ENCODE measurements at places on chromosomes 2 and 18. TPM values are rescaled to one million over a fixed set of nuclear protein-coding genes. Genes with fewer than 3 reads are reported as not detected.
A peak's percentile ranks its signal among the peaks of the same experiment; 100 is the strongest.

Gene CDK5R2
- not detected for total RNA-seq

Gene DCC
- 0.83 TPM for total RNA-seq

Gene MARCO
- total RNA-seq = 19.8 TPM

Gene PRSS56
- total RNA-seq = not detected

Gene GKN2
- total RNA-seq = not detected

Gene MBP
- 29.6 TPM for total RNA-seq

Gene SPDYA
- 0.33 TPM for total RNA-seq

Gene LRP2
- not detected for total RNA-seq

Gene MSTN
- total RNA-seq = 0.42 TPM

DNA sequence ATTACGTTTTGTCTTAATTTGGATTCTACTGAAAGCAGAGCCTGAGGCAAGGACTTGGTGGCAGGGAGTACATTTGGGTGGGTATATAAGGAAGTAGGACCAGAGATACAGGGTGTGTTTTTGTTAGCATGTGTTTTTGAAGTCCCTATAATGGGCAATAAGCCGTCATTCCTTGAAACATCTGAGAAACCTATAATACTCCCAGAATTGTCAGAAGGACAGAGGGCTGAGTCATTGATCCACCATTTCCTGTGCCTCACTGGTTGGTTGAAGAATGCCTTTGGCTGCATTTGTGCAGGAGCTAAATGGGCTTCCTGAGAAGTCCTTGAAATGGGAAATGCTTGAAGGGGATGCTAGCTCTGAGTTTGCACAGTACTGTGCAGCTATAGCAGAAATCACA, 281.8 kb upstream of the ZEB2 start:
- H3K4me3 ChIP-seq = no peak overlapping the region
- no peak for DNase-seq
- H3K4me1 ChIP-seq = no peaks in the 10 kb centered on the region
- H3K36me3 ChIP-seq = no peaks in the 10 kb centered on the region

DNA sequence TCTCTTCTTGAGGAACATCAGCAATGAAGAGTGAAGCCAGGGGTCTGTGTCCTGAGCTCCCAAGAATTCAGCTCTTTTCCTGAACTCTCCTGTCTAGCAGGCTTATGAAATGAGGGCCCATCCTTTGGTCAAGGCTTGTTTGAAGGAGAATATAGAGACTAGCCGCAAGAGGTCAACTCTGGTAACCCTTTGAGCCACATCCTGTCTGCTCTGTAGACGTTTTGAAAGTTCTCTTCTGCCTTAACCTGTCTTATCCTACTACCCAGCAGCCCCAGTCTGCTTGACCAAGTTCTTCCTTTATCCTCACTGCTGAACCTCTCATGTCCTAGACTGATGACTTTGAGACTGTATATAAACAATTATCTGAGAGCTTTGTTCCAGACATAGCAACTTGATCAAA, 5.4 kb downstream of the SEMA4F start:
- no peak overlapping the region for H3K27ac ChIP-seq
- no peak for DNase-seq
- H3K4me3 ChIP-seq = no peak overlapping the region
- H3K27me3 ChIP-seq = no peaks in the 10 kb centered on the region
- H3K4me1 ChIP-seq = no peaks in the 10 kb centered on the region

GRCh38 chr2:161713706-161714105, 89.5 kb downstream of the SLC4A10 start:
- no peak for DNase-seq
- no peaks in the 10 kb centered on the region for H3K27me3 ChIP-seq
- H3K27ac ChIP-seq = no peak overlapping the region
- no peaks in the 10 kb centered on the region for H3K4me1 ChIP-seq
- no peak overlapping the region for H3K4me3 ChIP-seq
- no peaks in the 10 kb centered on the region for H3K36me3 ChIP-seq

DNA sequence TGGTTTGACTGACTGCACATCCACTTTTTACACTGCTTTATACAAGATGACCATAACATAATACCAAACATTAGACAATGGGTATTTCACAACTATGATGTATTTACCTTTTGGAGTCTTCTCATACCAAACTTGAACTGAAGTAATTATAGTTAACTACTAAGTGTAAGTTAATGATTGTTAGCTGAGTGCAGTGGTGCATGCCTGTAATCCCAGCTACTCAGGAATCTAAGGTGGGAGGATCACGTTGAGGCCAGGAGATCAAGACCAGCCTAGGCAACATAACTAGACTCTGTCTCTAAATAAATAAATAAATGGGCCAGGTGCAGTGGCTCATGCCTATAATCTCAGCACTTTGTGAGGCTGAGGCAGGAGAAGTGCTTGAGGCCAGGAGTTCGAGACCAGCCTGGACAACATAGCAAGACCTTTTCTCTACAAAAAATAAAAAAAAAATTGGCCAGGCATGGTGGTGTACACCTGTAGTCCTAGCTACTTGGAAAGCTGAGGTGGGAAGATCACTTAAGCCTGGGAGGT, 44.9 kb upstream of the ORC2 start:
- no peak overlapping the region for H3K27ac ChIP-seq
- H3K36me3 ChIP-seq = peaks cover 19% of the 10 kb centered on the region
- H3K4me3 ChIP-seq = no peak overlapping the region
- H3K4me1 ChIP-seq = no peaks in the 10 kb centered on the region

- no peak overlapping the region for H3K4me3 ChIP-seq
- H3K36me3 ChIP-seq = no peaks in the 10 kb centered on the region
- no peaks in the 10 kb centered on the region for H3K27me3 ChIP-seq
- no peak for DNase-seq
- peaks cover 8% of the 10 kb centered on the region for H3K4me1 ChIP-seq
Observed at GRCh38 chr2:54015798-54016699, 45.3 kb upstream of the PSME4 start.

GRCh38 chr2:229431327-229431954, 160.4 kb upstream of the PID1 start:
- no peak for DNase-seq
- H3K27ac ChIP-seq = no peak overlapping the region
- no peaks in the 10 kb centered on the region for H3K27me3 ChIP-seq

- no peaks in the 10 kb centered on the region for H3K27me3 ChIP-seq
- no peak overlapping the region for H3K27ac ChIP-seq
- H3K36me3 ChIP-seq = no peaks in the 10 kb centered on the region
- DNase-seq = no peak
Observed at GRCh38 chr2:113878743-113879142, 11.1 kb upstream of the ACTR3 start.

DNA sequence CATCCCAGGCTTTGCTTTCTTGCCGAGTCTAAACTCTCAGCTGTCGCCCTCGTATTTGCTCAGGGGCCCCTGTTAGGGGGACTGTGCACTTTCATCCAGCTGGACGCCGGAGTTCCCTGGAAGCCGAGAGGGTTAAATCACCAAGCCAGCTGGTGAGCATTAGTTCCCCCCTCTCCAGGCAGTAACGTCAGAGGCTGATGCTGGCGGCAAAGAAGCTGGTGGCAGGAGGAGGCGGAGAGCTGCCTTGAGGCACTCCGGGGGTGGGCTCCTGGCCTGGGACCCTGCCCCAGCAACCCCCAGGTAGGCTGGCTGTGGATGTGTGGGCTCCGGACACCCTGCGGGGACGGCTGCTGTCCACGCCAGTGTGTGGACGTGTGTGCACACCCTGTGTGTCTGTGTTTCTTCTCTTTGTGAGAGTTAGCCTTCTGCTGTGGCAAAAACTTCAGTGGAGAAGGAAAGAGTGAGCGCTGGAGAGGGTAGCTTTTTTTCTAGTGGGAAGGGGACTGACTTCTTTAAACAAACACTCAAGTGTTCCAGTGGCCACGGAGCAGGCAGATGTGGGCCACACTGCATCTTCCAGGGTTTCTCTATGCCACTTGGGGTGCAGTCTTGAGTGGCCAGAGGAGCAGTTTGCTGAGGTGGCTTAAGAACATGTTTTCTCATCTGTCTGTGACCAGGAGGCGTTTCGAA, 84.7 kb downstream of the GLI2 start:
- no peaks in the 10 kb centered on the region for H3K36me3 ChIP-seq
- peak overlapping the region; percentile 5 for H3K4me3 ChIP-seq
- peaks cover 37% of the 10 kb centered on the region for H3K4me1 ChIP-seq
- H3K27ac ChIP-seq = peak overlapping the region; percentile 27

GRCh38 chr2:38771632-38772031, 6.4 kb upstream of the GEMIN6 start:
- no peak for DNase-seq
- H3K4me1 ChIP-seq = no peaks in the 10 kb centered on the region

GRCh38 chr2:127586136-127586535, 50.7 kb downstream of the MYO7B start:
- no peaks in the 10 kb centered on the region for H3K27me3 ChIP-seq
- no peak overlapping the region for H3K27ac ChIP-seq
- no peaks in the 10 kb centered on the region for H3K36me3 ChIP-seq
- no peak overlapping the region for H3K4me3 ChIP-seq

- no peak overlapping the region for H3K27ac ChIP-seq
- no peak overlapping the region for H3K4me3 ChIP-seq
Observed at GRCh38 chr18:73235921-73236320, 368.1 kb upstream of the NETO1 start.

GRCh38 chr2:45904267-45904945, 252.9 kb downstream of the PRKCE start:
- no peaks in the 10 kb centered on the region for H3K27me3 ChIP-seq
- H3K36me3 ChIP-seq = no peaks in the 10 kb centered on the region
- DNase-seq = no peak
- no peak overlapping the region for H3K27ac ChIP-seq

GRCh38 chr2:54866868-54867267, 143.4 kb downstream of the EML6 start:
- H3K4me1 ChIP-seq = no peaks in the 10 kb centered on the region
- no peak overlapping the region for H3K4me3 ChIP-seq
- H3K27me3 ChIP-seq = no peaks in the 10 kb centered on the region

DNA sequence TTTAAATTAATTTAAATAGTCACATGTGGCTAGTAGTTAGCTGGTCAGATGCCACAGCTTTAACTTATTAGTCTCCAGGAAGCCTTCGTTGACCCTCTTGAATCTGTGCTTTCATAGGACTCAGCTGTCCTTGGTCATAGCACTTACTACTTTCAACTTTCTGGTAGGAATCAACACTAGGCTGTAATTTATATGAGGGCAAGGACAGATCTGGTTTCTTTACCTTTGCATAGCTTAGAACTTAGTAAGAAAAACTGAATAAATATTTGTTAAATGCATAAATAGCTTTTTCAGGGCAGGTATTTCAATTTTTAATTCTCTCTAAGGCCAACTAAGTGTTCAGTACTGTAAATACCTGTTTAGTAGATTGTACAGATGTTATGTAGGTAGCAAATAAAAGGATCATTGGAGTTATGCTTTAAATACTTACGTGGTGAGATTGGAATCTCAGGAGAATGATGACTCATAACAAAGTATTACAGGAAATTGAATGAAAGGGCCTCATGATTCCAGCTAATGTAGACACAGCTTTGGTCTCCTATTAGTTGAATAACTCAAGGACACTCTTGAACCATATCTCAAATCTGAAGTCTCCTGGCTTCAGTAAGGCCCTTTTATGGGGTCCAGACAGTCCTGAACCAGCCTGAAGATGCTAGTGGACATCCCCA, 2.6 kb downstream of the CLIP4 start:
- H3K27me3 ChIP-seq = no peaks in the 10 kb centered on the region
- no peak overlapping the region for H3K4me3 ChIP-seq
- peak overlapping the region; percentile 94 for H3K27ac ChIP-seq
- DNase-seq = no peak
- no peaks in the 10 kb centered on the region for H3K36me3 ChIP-seq
- H3K4me1 ChIP-seq = peaks cover 48% of the 10 kb centered on the region

- H3K27me3 ChIP-seq = no peaks in the 10 kb centered on the region
- no peak overlapping the region for H3K4me3 ChIP-seq
- no peak for DNase-seq
- H3K4me1 ChIP-seq = peaks cover 5% of the 10 kb centered on the region
- H3K27ac ChIP-seq = no peak overlapping the region
Observed at GRCh38 chr2:67851016-67851415, 211.8 kb downstream of the C1D start.

DNA sequence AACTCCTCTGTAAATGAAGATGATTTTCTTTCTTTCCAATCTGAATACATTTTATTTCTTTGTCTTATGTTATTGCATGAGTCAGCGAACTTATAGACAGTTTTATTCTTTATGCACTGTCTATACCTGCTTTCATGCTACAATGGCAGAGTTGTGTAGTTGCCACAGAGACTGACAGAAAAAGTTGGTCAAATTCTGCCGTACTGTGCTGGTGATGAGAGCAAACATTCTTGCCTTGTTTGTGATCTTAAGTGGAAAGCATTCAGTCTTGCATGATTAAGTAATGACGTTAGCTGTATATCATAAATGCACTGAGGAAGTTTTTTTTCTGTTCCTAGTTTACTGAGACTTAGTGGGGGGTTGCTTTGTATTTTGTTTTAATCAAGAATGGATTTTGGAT, 32.9 kb downstream of the ZC3H15 start:
- DNase-seq = no peak
- no peaks in the 10 kb centered on the region for H3K27me3 ChIP-seq
- H3K36me3 ChIP-seq = peaks cover 25% of the 10 kb centered on the region

DNA sequence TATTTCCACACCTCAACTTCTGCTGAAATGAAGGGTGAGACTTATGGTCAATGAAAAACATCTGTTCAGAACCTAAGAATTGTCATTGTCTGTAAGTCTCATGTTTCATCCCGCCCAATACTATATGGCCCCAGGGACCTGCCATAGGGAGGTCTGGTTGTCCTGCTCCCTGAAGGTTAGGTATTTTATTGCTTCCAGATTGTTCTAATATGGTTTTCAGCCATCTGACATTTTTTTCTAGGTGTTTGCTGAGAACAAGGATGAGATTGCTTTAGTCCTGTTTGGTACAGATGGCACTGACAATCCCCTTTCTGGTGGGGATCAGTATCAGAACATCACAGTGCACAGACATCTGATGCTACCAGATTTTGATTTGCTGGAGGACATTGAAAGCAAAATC, 7.3 kb downstream of the XRCC5 start:
- DNase-seq = no peak
- no peak overlapping the region for H3K27ac ChIP-seq
- H3K4me1 ChIP-seq = peaks cover 25% of the 10 kb centered on the region
- H3K36me3 ChIP-seq = peaks cover 81% of the 10 kb centered on the region
- H3K4me3 ChIP-seq = no peak overlapping the region

DNA sequence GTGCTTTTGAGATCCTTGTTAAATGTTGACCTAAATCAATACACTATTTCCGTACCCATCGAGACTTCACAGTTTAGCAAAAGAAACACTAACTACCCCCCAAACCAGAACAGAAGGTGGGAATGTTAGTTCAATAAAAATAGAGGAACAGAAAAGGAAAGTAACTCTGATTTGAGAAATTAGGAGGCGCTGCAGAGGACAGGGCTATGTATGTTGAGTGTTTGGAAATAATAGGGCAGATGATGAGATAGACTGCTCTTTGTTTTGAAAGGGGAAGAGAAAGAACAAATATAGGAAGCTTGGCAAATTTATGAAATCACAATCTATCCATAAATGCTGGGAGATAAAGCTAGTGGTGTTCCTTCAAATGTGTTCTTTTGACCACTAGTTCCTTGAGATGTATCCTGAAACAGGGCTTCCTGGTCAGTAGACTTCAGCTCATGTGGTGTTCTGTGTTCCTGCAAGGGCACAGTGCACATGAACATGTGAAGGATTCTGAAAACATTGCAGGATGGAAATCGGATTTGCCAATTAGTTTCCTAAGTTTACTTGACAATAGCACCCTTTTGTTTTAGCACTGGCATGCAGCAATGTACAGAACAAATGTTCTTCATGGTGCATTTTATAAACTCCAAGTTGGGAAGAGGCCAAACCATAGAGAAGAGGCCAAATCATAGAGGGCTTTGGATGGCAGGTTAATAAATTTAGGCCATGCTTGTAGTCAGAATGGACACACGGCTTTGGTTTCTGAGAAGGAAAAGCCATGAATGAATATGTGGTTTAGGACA, 39.8 kb downstream of the RHBDD1 start:
- no peaks in the 10 kb centered on the region for H3K4me1 ChIP-seq
- no peak for DNase-seq
- H3K27ac ChIP-seq = no peak overlapping the region
- no peak overlapping the region for H3K4me3 ChIP-seq
